ENCODE measurements at places on chromosomes 5 and 9.

DNA sequence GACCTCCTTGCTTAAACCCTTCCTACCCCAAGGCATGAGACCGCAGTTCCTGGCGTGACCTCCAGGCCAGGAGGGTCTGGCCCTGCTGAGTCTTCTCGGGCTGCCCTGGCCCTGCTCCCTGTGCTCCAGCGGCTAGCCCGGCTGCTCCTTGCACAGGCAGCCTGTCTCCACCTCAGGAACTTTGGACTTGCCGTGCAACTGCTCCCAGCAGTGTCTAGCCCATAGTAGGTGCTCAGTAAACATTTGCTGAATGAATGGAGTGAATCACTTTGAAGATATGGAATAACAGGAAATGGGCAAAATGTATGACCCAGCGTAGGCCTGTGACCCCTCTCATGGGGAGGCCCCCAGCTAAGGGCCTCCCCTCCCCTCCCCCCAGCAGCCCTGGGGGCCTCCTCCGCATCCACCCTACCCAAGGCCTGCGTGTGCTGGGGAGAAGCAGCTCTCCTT lies 127.1 kb downstream of the ZNF354C start:
- peak; percentile 12 for DNase-seq

DNA sequence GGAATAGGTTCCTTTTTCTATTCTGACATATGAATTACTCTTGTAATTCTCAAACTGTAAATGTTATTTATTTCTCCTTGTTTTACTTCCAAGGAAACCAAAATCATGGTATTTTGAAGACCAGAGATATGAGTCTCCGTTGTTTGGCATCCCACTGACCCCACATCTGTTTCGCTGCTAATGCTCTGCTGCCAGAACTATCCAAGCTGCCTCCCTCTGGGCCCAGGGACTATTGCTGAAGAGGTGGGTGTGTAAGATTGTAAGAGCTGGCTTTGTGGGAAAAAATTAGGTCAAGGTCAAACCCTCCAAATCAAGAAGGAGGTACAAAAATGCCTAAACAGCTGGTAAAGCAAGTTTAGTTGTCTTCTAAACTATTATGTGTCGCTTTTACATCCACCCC lies 129.4 kb upstream of the MYO10 start:
- no peak for DNase-seq

DNA sequence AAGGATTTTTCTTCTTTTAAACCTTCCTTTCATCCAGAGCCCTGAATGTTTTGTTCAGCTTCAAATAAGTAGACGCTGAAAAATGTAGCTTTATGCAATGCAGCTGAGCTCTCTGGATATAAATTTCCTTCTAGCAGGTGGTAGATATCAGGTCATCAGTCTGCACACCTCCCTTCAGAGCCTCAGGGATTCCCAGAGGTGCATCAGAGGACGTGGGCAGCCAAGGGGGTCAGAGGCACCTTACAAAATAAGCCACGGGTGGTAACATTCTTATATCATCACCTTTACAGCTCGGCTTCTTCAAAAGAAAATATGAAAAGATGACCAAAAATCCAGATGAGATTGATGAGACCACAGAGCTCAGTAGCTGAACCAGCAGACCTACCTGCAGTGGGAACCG lies 19.3 kb downstream of the MOCS2 start:
- DNase-seq = no peak

GRCh38 chr9:73565833-73566465 lies 414.3 kb downstream of the ANXA1 start:
- peak; percentile 6 for DNase-seq

GRCh38 chr5:171989276-171989675 lies 17.2 kb downstream of the FBXW11 start:
- DNase-seq = no peak

GRCh38 chr5:168382421-168382820 lies 91.0 kb downstream of the WWC1 start:
- no peak for DNase-seq
